ENCODE measurements at places on chromosomes 3 and 15.

DNA sequence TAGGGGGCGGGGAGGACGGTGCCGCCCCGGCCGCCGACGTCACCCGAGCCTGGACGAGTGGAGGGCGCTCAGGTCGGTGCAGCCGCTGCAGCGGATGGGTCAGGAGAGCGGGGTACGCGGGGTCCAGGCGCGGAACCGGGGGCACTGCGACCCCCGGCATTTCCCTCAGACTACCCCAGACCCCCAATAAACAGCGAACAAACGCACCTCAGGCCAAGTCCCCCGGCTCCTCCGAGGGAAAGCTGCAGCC lies 78.9 kb downstream of the IQSEC1 start:
- DNase-seq: no peak

DNA sequence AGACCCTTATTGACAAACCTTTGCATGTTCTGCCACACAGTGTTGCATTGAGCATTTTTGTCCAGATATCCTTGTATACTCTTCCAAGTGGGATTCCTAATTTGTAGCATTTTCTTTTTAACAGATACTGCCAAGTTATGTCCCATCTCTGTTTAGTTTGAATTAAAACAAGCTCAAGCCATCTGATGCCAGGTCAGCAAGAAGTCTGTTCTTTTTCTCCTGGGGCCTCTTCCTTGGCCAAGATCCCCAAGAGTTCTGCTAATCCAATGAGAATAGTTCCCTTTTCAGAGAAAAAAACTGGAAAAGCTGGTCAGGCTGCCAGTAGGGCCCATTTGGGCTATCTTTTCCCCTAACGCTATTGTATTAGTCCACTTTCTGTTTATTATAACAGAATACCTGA lies 29.8 kb downstream of the GLDN start:
- no peak for DNase-seq

GRCh38 chr15:79339588-79340314 lies 28.8 kb downstream of the TMED3 start:
- DNase-seq: no peak

DNA sequence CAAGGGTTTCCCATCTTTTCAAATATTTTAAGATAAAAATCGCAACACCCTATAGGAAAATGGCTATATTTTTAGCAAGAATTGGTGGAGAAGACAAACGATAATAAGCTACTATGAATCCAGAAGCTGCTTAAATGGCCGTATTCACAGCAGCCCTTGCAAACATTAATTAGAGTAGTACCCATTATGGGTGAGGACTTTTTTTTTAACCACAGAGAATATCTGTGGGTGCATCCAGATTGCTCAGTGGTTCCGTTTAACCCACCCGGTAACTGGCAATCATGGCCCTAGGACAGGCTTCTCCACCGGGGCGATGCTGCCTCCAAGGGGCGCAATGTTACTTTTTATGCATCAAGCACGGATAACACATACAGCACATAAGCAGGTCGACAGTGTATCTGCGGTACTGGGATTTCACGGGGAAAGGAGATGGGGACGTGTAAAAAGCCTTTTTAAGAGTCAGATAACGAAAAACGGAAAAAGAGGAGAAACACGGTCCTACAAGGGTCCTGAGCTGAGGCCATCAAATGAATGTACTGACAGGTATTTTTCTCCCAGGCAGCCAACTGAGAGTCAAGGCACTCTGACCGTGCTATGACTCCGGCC lies 968 bp upstream of the TMEM266 start:
- no peak for DNase-seq

GRCh38 chr3:54536450-54536849 lies 391.4 kb downstream of the LRTM1 start:
- DNase-seq: no peak

- no peak for DNase-seq
These were observed 2.6 kb downstream of the LTF start for GRCh38 chr3:46462111-46462510.

- DNase-seq: no peak
These were observed 170.6 kb upstream of the TSC22D2 start for GRCh38 chr3:150237490-150237889.

DNA sequence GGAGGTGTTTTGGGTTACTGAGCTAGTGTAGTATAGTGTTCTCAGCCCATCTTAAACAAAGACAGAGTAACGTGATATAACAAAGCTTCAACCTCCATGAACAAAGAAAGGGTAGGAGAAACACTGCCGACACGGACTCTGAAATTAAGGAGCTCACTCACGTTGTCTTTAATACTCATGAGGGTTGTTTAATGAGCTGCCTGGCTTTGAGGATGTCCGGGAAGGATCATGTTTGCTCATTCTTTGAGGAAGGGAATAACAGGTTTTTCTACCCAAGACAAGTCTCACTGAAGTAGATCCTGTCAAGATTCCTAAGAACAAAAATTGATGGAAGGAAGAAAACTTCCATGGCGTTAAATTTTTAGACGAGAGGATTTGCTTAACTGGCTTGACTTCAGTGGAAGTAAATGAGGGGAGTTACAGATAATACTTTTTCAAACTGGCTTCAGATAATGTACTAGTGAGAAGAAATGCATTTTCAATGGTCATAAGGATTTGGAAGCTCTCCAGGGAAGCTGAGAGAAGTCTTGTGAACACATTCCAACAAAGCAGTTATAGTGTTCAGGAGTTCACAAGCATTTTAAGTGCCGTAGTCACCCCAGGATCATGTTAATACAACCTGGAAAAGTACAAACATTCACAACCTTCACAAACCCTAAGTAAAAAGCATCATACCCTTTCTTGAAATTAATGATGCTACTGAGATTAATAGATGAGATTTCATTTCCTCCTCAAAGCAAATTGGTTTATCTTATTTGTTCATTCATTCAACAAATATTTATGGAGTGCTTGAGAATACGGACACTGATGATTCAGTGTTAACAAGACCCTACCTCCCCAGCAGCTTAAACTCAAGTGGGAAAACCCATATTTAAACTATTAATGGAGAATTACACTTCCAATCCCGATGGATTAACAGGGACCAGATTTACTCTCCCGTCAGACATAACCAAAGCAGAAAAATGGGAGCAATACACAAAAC lies 101.5 kb downstream of the SHQ1 start:
- no peak for DNase-seq

DNA sequence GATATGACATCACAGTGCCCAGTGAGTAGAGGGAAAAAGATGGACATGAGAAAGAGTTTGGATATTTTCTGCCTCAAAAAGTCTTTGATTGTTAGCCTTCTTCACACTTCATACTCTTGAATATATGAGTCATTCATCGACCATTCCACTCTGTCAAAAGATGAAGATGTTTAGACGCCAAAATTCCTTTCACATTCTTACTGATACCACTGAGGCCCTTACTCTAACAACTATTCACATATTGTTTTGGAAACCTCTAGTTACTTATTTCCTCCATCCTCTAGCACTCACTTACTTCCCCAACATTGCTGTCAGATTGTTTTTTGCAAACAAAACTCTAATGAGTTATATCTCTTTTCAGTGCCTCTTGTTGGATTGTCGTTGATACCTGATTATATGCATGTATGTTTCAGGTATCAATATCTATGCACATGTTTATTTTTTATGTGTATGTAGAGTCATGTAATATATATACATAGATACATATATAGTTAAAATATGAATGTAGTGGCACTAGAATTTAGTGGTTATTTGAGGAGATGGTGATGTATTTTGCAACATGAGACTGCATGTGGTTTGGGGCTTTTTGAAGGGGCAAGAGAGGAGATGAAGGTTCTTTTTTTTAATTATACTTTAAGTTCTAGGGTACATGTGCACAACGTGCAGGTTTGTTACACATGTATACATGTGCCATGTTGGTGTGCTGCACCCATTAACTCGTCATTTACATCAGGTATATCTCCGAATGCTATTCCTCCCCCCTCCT lies 40.0 kb upstream of the OR5H6 start:
- no peak for DNase-seq

- DNase-seq: no peak
These were observed 23.2 kb downstream of the MINAR1 start for GRCh38 chr15:79455361-79455760.

- no peak for DNase-seq
These were observed 242.0 kb upstream of the GOLGA6L4 start for GRCh38 chr15:83993591-83993990.

DNA sequence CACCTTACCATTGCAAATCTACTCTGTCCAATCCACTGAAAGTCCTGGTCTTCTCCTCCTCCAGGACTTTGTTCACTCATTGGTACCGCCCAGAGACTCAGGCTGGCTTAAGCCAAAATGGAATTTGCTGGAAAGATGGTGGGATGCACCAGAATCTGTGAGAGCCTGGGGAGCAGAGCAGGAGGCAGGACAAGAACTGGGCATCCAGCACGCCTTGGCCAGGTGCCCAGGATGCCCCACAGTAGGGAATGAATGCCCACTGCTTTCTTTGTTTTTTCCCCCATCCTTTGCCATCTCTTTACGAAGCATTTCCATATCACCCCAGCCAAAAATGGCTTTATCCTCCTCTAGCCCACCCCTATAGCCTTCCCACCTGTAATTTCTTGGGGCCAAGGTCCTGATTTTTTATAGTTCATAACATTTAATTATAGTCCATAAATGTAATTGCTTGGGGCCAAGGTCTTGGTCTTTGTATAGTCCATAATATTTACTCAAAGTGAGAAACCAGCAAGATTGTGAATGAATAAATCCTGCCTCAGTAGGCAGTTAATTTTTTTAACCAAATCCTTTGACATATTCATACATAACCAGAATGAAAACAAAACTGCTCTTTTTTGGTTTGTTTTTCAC lies 23.3 kb upstream of the IREB2 start:
- no peak for DNase-seq

DNA sequence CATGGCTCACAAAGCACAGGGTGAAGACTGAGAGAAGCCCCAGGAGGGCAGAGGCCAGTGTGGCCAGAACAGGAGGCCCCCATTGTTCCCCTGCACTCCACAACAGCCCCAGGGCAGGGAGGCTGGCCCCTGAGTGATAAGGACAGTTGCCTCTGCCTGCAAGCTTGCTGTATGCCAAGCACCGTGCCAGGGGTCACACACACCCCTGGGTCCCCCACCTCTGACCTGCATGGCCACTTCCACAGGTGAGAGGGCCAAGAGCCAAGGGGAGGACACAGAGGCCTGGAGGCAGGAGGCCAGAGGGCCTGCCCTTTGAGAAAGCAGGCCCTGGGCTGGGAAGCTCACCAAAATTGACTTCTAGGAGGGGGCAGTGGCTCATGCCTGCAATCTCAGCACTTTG lies 23.7 kb downstream of the ATRIP start:
- no peak for DNase-seq

- no peak for DNase-seq
These were observed 54.3 kb downstream of the DNAJB8 start for GRCh38 chr3:128412180-128413002.

- DNase-seq: no peak
These were observed 293.8 kb downstream of the ROBO1 start for GRCh38 chr3:79473993-79474392.

DNA sequence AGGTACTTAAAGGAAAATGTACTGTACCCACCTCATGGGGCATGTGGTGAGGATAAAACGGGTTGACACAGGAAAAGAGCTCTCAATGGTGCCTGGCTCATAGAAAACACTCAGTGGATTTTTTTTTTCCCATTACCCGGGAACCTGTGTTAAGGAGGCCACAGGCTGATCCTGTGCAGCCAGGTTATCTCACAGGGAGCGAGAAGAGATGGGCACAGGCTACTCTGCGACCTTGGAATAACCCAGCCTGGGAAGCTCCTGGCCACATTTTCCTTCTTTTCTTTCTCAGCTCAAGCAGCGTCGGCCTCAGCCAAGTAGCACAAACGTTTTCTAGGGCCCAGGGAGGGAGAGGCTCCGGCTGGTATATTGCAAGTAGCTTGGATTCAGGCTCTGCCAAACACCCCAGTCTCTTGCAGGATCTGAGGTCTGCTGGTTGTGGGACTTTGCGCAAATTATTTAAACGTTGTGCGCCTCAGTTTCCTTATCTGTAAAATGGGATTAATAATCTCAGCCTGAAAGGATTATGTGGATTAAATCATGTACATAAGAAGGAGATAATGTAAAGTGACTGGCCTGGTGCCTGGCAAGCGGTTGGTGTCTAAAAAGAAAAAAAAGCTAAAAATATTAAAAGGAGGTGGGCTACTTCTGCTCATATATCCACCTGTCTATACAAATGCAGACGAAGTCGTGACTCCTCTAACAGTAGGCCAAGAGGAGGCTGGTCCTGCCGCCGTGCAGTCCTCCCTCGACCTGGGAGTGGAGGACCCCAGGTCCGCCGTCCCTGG lies 2.2 kb downstream of the FURIN start:
- no peak for DNase-seq

DNA sequence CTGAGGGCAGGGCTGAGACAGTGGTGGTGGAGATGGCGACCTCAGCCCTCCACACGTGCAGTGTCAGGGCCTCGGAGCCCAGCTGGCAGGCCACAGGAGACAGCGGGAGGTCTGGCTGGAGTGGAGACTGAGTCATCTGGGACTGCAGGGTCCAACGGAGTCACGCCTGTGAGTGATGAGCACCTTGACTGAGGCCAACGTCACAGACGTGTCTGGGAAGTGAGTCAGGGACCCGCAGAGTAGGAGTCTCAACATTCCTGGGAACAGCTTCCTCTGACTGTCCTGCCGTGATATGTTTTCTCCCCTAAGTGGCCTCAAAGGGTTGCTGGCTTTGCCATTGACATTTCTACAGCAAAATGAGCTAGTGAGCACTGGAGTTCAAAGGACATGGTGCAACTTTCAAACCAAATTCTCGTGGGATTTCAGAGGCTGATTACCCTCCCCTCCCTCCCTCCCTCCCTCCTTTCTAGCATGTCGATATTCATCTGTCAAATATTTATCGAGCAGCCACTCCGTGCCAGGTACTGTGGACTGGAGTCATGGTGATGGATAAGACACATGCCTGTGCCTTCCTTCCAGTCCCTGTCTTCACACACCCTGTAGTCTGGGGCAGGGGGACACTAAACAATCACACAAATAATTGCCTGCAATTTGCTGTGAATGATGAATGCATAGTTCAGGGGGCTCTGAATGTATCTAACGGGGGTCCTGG lies 53.3 kb upstream of the AMOTL2 start:
- DNase-seq: no peak

DNA sequence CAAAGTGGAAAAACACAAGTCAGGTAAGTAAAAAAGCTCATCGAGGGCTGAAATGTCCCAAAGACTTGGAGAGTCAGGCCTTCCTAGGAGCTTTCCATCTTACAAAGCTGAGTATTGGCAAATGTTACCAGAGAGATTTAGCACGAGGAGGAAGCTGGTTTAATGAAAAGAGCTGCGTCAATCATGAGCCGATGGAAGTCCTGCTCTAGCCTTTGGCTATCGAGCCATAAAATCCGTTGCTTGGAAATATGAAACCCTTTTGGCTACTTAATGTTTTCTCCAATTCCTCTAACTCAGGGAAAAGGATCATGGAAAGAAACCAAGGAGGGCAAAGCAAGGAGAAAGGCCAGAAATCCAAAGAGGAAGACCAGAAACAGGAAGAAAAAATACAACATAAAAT lies 1074.6 kb downstream of the FHIT start:
- no peak for DNase-seq

GRCh38 chr3:77186319-77186718 lies 146.4 kb downstream of the ROBO2 start:
- no peak for DNase-seq

GRCh38 chr3:189727898-189728297 lies 96.7 kb downstream of the TP63 start:
- DNase-seq: no peak

All from activated T-cell treated with anti-CD3 and anti-CD28 coated beads for 24 hours (primary cell).